ENCODE measurements at places on chromosomes 1 and 21.

DNA sequence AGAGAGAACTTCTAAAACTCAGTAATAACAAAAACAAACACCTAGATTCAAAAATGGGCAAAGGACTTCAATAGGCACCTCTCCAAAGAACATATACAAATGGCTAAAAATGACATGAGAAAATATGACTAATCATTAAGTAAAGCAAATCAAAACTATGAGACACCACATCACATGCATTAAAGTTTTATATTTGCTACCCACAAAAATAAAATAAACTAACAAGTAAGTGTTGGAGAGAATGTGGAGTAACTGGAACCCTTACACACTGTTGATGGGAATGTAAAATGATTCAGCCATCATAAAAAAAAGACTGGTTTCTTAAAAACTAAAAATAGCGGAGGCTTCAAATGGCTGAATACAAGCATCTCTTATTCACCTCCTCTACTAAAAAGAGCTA is 262.1 kb upstream of the PKN2 start:
- no peak for DNase-seq

- DNase-seq, result no peak
These were observed 217.9 kb downstream of the CTH start for GRCh38 chr1:70628973-70629372.

- DNase-seq, result peak; percentile 23
These were observed 25.7 kb downstream of the VPS26C start for GRCh38 chr21:37241426-37241825.

GRCh38 chr1:227280836-227281235 is 37.5 kb downstream of the CDC42BPA start:
- no peak for DNase-seq

GRCh38 chr1:12067900-12068821 is 5.1 kb downstream of the TNFRSF8 start:
- DNase-seq, result peak; percentile 62

DNA sequence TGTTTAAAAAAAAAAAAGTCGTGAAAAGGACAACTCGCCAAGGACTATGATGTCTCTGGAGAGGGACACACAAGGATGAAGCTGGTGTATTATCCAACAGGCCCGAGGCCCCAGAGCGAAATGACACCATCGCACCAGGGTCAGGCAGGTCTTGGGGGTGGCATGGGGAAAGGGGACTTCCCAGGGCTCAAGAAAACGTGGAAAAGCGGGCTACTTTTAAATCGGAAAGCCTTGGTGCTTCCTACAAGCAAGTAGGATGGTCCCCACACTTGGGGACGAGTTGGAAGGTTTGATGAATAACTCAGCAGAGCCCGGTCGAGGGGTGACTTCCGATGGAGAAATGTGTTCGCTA is 505 bp upstream of the GNPAT start:
- DNase-seq, result no peak

DNA sequence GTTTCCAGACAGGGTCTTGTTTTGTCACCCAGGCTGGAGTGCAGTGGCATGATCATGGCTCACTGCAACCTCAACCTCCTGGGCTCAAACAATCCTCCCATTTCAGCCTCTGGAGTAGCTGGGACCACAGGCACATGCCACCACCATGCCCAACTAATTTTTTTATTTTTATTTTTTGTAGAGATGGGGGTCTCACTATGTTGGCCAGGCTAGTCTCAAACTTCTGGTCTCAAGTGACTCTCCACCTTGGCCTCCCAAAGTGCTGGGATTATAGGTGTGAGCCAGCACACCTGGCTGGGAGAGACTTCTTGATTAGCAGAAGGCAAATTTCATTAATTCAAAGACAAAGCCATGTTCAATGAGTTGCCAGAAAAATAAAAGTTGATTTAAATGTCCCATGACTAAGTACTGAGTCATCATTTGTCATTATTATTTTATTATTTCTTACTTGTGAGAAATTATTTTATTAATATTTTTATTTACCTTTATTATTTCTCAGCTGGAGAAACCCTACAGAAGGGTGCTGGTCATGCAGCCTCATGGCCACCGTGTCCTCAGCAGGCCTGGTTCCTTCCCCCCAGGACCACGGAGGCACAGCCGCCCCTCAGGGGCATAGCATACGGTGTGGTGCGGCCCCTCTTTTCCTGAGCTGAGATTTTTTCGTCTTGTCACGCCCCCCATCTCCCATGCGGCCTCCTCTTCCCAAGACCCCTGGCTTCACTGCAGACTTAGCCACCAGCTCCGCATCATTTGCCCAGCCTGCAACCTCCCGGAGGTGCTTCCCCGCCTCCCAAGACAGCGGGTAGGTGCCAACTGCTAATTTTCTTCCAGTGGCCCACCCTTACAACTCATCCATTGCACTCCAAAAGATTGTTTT is 55.3 kb upstream of the SIM2 start:
- DNase-seq, result no peak

GRCh38 chr21:35197992-35198431 is 148.9 kb upstream of the RUNX1 start:
- no peak for DNase-seq

DNA sequence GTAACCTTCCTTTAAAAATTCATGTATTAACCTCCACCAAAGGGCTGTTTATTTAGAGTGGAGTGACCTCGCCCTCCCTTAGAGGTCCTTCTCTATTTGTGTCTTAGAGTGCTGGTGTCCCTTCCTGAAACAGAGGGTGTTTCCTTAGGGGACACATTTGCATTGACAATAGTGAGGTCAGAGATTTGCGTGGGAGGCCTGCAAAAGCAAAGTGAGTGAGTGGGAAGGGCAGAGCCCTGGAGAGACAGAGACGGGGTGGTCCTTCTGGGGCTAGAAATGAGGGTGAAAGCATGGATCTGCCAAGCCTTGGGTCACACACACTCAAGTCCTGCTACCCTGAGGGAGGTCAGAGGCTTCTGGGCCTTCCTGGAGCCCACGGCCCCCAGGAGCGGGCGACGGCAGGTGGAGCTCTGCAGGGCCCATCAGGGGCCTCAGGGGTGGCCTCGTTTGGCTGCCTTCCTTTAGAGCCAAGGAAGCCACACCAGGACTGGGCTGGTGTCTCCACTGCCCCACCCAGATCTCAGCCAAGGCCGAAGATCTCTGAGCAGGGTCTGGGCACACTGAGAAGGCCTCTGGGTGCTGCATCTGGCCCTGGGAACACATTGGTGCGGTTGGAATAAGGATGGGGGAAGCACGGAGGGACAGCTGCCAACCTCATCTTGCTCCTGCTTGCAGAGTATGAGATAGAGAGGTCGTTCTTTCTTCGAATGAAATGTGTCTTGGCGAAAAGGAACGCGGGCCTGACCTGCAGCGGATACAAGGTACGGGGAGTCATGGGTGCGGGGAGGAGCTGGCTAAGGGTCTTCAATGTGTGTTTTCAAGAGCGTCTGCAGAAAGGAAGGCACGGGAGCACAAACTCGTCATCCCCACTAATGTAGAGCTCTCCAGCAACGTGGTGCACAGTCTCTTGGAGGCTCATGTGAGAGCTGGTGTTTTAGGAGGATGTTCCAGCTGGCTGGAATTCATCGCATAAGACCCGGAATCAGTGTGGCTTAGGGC is 23.8 kb downstream of the SIM2 start:
- no peak for DNase-seq

GRCh38 chr1:224411766-224412165 is 22.8 kb downstream of the WDR26 start:
- no peak for DNase-seq

All from H1 (cell line).